ENCODE measurements at places on chromosomes 6 and 20.

GRCh38 chr6:89826029-89826528, 3.6 kb upstream of the CASP8AP2 start:
- DNase-seq, result no peak

- DNase-seq, result no peak
These were observed 570.1 kb downstream of the DHX35 start for GRCh38 chr20:39532205-39532604.

DNA sequence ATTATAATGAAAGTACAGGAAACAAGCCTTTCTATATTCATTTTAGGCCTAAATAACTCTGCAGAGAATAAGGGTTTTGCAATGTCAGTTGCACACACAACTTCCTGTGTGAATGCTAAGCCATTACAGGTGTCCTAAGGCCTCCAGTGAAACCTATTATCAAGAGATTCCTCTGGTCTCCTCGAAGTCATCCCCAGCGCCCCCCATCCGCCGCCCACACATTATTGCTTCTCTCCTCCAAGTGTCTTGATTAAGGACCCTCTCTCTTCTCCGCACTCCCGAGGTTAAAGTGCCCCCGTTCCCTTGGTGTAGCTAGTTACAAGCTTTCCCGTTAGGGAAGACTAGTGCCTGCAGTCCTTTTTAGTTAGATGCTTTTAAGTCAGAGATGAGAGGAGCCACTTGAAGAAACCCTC, 1.3 kb downstream of the HIVEP2 start:
- DNase-seq, result peak; percentile 31

DNA sequence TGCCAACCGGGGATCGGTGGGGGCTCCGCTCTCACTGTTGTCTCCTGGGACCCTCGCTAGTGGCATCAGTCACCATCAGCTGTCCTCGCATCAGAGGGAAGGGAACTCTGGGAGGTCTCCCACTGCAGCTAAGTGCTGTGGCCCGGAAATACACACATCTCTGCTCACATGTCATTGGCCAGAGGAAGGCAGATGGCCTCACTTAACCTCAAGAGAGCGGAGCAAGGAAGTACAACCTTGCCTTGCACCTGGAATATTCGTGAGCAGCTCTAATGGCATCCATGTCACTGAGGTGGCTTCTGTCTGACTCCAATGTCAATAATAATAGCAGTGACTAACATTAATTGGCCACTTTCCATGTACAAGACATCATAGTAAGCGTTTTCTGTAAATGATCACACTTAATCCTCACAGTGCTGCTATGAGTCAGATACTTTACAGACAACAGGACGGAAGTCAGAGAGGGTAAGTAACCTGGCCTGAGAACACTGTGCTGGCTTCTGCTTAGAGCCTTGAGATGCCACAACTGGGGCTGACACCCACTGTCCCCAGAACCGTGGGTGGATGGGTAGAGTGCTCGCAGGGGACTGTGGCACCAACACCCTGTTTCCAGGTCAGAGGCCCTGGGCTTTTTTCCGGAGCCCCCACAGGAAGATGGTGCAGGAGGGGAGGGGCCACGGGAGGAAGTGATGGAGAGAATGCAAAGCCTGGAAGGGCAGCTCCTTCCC, 6.0 kb downstream of the LHFPL5 start:
- no peak for DNase-seq

- DNase-seq, result no peak
These were observed 251.0 kb downstream of the UST start for GRCh38 chr6:148997865-148998264.

GRCh38 chr6:85406641-85407075, 43.2 kb upstream of the NT5E start:
- no peak for DNase-seq

DNA sequence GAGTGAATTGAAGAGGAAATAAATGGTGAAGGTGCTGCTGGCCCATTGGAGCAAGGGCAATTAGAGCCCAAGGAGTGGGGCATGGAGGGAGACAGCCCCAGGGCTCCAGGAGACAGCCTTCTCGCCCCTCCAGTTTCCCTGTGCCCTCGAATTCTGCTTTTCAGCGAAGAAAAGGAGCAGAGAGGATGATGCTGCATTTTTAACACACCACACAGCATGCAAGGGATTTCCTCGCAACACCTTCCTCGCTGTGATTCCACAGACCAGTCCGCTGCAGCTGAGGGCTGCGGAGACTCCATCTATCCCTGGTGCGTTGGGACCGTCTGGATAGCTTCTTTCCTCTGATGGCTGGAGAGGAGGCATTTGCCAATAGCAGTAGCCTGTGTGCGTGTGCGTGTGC, 41.7 kb downstream of the PTCHD4 start:
- no peak for DNase-seq

DNA sequence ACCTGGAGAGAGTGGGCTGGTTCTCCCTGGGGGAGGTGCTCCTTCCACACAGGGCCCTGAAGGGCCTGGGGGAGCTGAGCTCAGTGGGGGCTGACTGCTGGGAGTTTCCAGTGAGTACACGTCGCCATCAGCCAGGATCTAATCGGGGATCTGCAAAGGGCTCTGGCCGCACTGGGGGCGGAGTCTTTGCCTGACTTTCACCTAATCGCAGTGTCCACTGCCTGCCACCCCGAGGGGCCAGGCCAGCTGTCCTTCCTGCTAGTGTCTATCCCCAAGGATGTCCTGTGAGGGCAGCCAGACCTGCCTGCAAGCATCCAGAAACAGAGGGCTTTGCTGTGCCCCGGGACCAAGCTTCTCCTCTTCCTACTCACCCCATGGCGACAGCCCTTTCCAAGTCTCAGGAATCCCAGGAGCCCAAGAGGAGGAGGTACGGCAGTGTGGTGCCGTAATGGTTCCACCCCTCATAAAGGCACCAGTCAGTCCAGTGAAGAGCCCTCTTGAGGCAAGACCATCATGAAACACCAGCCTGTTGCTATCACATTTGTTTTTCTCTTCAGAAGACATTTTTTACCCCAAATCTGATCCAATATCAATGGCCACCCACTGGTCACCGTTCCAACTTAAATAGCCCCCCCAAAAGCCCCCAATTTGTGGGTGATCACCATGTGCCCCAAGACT, 243.1 kb upstream of the ECI2 start:
- no peak for DNase-seq

DNA sequence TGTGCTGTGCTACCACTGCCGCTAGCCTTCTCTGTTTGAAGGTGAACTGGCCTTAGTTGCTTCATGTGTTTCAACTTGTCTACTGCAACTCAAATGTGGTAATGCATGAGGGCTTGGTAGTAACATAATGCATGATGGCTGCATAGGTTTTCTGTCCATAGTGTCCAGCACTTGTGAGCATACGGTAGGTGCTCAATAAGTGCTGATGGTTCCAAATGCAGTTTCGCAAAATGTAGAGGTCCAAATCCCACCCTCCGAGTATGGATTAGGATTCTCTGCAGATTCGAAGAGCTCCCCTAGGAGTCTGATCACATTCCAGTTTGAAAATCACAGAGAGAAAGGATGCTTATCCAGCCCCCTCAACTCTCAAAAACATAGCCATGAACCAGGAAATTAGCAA, 64.2 kb downstream of the FGD2 start:
- no peak for DNase-seq

DNA sequence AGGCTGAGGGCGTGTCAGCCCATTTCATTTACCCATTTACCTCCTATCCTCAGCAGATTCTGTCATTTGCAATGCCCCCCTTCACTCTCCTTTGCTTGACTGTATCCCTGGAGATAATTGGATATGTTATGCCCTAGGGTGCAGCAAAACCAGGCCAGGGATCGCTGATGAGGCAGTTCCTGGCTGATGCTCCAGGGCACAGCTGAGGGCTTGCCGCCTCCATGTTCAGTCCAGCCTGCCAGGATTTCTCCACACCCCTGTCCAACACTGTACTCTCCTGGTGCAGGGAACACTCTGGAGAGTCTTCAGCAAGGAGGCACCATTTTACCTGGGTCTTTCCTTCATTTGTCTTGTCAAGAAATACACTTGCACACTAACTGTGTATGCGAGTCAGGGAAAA, 532.1 kb upstream of the CHD6 start:
- DNase-seq, result no peak

DNA sequence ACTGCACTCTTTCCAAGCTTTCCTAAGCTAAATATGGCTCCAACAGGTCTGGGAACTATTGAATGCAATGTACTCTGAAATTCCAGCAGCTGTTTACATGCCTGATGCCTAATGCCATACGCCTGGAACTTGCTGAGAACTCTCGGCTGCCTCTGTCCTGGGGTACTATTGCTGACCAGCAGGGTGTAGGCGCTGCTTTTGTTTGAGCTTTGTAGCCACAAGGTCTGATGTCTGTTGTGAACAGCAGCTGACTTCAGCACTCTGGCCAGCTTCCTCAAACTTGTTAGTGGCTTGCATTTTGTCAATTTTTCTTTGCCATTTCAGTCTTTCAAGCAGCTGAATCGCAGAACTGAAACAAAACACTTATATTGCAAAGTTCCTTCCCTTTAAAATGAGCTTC, 26.7 kb downstream of the SAYSD1 start:
- DNase-seq, result peak; percentile 55

DNA sequence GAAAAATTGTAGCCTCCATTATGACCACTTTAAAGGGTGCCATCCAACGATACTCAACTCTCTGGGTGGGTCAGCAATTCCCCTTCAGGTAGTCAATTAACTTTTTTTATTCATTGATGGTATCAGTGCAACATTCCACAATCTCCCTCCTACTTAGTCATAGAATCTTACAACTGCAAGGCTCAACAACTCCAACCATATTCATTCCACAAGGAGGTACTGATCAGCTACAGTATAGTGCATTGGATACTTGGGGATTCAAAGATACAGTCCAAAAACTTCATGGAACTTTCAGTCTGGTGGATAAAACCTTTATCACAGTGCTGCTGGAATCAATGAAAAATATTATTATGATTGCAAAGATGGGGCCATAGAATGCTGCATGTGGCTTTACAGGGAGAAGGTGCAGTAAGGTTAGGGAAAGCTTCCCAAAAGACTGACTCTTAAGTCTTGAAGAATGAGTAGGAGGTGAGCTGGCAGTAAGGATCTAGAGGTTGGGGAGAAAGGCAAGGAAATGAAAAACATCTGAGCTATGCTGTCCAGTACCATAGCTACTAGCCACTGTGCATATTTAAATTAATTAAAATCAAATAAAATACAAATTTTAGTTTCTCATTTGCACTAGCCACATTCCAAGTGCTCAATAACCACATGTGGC, 314.7 kb upstream of the PRDM1 start:
- no peak for DNase-seq

DNA sequence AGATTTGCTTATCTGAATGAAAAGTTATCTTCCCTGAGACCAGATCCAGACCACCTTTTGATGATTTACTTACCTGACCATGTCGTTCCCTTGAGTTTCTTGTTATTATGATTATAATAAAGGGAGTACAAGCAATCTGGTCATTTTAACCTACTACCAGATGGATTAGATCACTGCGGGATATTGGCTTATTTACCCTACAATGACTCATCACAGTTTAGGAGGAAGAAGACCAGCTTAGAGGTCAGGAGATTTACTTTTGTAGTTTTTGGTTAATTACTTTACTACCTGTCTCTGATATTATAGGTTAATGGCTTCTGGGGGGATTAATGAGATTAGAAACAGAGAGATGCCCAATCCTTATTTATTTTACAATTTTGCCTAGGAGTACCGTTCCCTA, 10.7 kb downstream of the PKIB start:
- no peak for DNase-seq

- DNase-seq, result peak; percentile 52
These were observed 21.9 kb upstream of the RREB1 start for GRCh38 chr6:7085911-7086310.

DNA sequence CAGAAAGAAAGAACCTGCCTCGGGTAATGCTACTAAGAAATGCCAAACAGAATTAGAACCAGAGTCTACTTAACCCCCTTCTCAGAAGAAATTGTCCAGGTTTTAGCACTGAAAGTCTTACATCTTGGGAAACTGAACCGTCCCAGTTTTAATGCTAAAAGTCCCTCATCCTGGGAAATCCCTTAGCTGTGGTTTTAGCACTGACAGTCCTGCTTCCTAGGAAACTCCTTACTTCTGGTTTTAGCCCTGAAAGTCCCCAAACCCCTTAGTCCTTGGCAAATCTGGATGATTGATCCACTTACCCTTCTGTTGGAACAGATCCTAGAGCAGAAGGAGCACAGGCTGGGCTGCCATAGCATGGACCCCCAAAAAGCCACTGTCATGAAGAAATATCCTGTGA, 4.8 kb upstream of the TMEM14A start:
- DNase-seq, result no peak

DNA sequence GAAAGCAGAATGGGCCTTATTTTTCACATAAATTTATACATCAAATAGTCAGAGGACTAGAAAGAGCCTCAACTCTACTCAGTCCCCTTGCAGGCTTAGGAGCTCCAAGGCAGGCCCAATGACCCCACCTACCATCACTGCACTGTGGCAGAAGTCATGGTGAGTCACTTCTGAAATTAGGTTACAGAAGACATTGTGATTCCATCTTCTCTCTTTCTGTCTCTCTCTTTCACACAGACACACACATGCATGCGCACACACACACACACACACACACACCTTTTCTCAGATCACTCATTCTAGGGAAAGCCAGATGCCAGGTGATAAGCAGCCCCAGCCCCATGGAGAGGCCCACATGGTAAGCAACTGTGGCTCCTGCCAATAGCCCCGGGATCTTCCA, 103.8 kb downstream of the C6orf118 start:
- no peak for DNase-seq

GRCh38 chr6:20709451-20709850, 175.2 kb downstream of the CDKAL1 start:
- DNase-seq, result no peak

GRCh38 chr20:44204832-44205215, 5.7 kb downstream of the OSER1 start:
- no peak for DNase-seq

- DNase-seq, result no peak
These were observed 240.3 kb downstream of the TPBG start for GRCh38 chr6:82603871-82604270.

DNA sequence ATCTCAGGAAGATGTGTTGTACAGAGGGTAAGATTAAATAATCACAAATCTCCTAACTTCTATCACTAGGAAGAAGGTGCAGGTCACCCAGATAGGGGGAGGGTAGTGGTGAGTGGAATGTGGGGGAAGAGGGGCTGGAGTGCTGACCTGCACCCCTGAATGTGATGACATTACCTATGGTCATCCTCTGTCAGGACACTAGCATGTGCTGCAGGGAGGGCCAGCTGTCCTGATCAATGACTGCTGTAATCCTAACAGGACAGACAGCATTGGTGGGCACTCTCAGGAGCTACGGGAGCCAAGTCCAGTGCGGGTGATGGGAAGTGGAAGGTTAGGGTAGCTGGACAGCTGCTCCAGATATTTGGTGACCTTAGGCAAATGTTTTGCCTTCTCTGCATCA, 45.2 kb upstream of the CST5 start:
- no peak for DNase-seq

GRCh38 chr6:15443119-15443830, 197.4 kb downstream of the JARID2 start:
- no peak for DNase-seq

GRCh38 chr20:53381568-53382262, 211.9 kb downstream of the ZNF217 start:
- no peak for DNase-seq

GRCh38 chr6:128032042-128032441, 131.2 kb upstream of the THEMIS start:
- DNase-seq, result no peak

Data from left ventricle myocardium superior (tissue), 1 donor.